NCI-H1417 treated with DMSO at 0.1 percent for 48 hours (cell line): ENCODE measurements at places on chromosomes 1 and 21.
A peak's percentile ranks its signal among the peaks of the same experiment; 100 is the strongest.

- DNase-seq, result no peak
Measured at GRCh38 chr1:1059494-1060280, 14.4 kb downstream of the RNF223 start.

DNA sequence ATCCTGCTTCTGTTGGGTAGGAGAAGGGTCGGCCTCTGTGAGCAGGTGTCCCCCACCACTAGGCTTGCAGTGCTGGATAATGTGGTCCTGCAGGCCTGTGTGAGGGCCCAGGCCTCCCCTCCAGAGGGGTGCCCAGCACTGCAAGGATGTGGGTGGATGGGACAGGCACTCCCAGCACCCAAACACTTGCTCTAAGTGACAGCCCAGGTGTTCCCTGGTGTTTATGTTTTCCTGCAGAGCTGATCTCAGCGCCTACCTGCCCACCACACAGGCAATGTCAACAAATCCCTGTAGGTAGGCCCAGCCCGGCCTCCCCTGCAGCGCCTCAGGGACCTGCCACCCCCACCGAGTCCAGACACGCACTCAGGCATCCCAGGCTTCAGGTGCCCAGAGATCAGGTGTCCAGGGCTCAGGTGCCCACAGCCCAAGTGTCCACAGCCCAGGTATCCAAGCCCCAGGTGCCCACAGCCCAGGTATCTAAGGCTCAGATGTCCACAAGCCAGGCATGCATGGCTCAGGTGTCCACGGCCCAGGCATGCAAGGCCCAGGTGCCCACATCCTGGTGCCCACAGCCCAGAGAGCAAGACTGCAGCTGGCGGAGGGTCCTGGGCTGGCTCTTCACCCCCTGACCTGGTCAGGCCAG, 59.2 kb downstream of the WNT9A start:
- DNase-seq, result no peak

DNA sequence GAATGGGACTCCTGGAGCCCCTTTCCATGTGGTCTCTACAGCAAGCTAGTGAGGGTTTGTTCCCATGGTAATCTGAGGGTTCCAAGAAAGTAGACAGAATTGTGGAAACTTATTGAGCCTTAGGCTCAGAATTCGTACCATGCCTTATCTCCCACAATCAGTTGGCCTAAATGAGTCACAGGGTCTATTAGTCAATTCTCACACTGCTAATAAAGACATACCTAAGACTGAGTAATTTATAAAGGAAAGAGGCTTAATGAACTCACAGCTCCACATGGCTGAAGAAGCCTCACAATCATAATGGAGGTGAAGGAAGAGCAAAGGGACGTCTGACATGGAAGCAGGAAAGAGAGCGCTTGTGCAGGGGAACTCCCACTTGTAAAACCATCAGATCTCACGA, 106.6 kb upstream of the CXADR start:
- DNase-seq, result no peak

DNA sequence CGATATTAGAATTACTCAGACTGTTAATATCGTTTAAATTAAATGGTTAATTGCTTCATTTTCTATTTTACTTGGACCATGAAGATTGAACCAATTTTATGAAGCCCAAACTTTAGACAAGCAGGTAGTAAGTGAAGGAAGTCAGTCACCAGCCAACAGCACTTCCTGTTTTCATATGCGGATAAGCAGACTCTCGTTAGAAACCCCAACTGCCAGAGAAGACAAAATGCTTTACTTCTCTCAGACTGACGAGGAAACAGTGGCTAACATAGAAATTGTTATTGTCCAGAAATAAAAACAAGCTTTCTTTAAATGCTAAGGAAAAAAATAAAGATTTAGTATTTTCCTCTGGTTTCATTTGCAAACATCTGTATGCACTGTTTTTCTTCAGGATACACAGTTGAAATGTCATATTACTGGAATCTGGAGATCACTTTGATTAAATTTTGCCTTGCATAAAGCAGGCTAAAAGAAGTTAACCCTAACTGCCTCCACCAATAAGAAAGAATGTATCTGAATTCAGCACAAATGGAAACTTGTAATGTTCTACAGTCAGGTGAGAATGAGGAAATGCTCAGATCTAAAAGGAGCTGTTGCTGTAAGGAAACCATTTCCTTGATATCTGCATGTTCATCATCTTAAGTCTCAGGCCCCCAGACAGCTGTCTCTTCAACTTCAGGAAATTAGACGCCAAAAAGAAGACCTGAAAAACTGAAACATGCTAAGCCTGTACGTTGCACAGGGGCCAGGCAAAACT, 129.8 kb upstream of the SAMSN1 start:
- DNase-seq, result no peak

- no peak for DNase-seq
Measured at GRCh38 chr1:7589774-7590425, 181.2 kb upstream of the VAMP3 start.

DNA sequence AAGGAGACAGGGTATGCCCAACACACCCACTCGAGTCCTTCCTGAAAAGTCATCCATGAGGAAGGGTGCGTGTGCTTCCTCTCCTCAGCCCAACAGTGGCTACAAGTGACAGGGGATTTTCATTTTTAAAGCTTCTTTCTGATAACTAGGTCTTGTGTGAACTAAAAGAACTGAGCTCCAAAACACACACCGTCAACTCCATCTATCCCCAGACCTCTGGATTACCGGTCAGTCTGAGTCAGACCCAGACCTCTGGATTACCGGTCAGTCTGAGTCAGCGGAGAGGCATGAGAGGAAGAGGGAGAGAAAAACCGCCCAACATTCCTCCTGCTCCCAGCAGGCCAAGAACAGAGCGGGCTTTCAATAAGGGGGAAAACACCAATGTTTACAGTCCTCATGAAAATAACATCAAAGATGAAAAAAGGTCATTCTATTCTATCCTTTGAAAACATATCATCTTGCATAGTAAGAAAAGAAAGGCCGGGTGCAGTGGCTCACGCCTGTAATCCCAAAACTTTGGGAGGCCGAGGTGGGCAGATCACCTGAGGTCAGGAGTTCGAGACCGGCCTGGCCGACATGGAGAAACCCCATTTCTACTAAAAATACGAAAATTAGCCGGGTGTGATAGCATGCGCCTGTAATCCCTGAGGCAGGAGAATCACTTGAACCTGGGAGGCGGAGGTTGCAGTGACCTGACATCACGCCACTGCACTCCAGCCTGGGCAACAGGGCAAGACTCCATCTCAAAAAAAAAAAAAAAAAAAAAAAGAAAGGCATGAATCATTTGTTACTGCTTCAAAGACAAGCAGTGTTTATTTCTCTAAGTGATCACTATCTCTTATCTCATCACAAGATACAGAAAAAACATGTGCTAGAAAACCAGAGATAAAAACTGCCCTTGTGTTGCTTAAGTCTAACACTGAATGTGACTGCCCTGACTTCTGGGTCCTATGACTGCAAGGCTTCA, 3.4 kb downstream of the PTTG1IP start:
- no peak for DNase-seq

GRCh38 chr21:45359451-45360217, 45.3 kb upstream of the COL18A1 start:
- DNase-seq, result no peak

GRCh38 chr1:48338257-48338656, 115.7 kb downstream of the SLC5A9 start:
- no peak for DNase-seq

DNA sequence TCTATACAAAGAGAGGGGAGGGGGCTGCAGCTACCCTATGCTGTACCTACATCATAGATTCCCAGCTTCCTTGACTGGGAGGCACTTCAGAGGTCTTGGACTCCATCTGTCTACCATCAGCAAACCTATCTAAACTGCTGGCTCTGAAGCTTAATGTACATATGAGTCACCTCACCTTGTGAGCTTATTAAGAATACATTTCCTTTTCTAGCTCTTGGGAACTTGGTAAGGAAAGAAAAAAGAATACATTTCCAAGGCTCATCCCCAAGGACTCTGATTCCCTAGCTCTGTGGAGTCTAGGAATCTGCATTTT, 50.0 kb upstream of the PRELP start:
- DNase-seq, result no peak

- DNase-seq, result no peak
Measured at GRCh38 chr1:247421074-247421473, 5.1 kb downstream of the NLRP3 start.

DNA sequence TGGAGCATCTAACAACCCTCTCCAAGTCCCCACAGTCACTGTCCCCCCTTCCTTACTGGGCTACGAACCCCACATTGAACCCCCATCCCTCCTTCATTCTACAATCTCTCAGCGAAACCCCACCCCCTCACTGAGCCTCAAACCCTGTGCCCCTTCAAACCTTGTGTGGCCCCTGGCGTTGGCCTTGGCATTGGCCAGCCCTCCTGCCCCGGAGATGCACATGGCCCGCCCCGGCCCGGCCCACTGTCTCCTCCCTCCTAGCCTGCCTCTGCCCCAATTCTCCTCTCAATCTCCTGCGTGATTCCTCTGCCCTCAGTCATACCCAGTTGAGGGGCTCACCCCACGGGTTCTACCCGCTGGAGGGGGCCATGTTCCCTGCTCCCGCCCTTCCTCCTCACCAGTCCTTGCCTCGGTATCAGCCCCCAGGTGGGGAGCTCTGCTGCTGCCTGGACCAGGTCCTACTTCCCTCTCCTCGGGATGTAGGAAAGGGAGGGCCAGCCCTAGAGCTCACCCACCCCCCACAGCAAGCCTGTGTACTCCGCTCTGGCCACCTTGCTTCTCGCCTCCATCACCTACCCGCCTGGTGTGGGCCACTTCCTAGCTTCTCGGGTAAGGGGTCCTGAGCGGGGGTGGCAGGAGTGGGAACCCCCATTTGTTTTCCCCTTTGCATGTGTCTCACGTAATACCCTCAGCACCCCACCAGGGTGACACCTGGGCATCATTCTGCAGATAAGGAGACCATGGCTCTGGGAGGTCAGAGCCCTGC, 6.6 kb downstream of the CLCNKA start:
- DNase-seq, result no peak

DNA sequence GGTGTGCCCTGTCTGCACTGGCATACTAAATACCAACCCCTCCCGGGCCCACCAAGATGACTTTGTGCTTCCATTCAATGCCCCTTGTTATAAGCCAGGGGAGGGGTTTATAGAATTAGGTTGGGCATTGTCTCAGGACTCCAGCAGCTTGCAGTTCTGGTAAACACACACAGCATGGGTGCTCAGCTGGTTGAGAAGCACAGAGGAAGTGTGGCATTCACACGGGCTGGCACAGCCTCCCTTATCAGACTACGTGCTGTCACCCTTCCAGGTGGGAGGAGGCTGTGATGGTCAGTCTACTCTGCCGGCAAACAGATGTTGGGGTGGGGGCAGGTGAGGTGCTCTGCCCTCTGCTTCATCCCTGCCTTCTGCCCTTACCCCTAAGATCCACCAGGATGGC, 15.0 kb upstream of the SLC6A17 start:
- no peak for DNase-seq

DNA sequence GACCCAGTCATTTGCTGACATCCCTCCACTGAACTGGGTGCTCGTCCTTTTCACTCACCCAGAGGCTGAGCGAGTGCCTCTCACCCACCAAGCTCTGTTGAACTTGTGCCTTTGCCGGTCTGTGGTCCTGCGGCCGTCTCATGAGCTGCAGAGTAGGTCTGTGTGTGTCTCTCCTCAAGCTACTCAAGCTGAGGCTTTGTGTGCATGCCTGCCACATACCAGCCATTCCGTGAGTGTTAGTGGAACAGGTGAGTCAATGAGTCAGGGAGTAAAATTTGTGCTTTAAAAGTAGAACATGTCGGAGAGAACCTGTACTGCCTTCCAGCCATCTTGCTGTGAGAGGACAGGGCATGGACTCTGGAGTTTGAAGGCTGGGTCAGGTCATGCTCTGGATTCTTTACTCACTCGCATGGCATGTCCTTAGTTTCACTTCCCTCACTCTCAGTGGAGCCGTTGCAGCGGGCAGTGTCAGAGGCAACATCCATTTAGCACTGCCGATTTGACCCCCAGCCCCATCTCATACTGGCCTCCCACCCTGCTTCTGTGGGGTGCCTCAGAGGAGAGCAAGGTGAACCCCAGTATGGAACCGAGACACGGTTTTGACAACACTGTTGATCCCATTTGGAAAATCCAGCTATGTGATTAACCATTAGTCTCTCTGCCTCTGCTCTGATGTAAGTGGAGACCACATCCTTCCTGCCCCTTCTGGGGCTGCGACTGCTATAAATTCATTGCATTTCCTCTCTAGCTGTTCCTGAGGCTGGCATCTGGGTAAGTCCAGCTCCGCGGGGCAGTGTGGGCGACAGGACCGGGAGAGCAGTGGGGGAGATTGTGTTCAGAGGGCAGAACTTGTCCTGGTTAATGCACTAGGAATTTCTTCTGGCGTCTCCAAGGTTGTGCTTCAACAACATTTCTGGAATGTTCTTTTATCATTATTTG, at the start of gene NLRP3:
TSS of gene NLRP3 (plus strand) at position 751 of the 939 bp plus-strand sequence. CDS start 2,628 bp downstream, outside the sequence.
- DNase-seq, result no peak

DNA sequence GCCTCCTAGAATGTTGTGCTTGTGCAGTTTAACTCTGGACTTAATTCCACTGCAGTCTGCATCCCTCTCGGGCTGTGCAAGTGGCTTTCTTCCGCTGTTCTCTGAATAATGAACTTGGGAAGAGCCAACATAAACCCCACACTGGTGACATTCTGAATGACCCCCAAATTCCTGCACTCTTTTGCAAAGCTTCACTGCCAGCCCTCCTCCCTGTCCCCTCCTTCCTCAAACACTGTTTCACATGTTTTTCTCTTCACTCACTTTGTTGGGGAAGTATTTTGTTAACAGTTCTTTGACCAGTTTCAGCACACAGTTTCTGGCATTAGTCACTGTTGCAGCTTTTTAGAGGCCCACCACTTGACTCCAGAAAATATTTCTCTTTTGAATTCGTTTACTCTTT, 39.7 kb downstream of the GNG12 start:
- no peak for DNase-seq

GRCh38 chr1:11227106-11228077, 35.0 kb downstream of the MTOR start:
- no peak for DNase-seq

DNA sequence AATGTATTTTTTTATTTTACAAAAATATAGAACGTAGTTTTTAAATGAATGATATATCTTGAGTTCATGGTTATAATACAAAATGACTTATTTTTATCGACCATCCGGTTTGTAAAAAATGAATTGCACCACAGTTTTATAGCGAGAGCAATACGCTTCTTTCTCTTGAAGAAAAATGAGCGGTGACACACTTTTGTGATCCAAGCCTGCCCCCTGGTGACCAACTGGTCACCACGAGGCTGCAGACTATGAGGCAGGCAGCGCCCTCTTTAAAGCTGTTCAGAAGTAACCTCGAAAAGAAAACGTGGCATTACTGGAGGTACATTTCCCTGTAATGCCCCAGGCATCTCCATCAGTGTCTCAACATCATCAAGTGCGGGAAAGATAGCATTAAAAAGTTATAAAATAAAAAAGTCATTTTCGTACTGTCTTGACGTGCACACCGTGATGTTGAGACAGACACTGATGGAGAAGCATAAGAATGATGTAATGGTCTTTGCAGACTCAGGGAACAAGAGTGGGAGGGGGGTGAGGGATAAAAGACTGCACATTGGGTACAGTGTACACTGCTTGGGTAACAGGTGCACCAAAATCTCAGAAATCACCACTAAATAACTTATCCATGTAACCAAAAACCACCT, 734.2 kb upstream of the ADAMTS5 start:
- peak; percentile 19 for DNase-seq

GRCh38 chr1:237033061-237033460, 8.9 kb upstream of the RYR2 start:
- no peak for DNase-seq
